Activated naive CD4-positive, alpha-beta T cell (primary cell): ENCODE measurements at places on chromosomes 6 and 20.

DNA sequence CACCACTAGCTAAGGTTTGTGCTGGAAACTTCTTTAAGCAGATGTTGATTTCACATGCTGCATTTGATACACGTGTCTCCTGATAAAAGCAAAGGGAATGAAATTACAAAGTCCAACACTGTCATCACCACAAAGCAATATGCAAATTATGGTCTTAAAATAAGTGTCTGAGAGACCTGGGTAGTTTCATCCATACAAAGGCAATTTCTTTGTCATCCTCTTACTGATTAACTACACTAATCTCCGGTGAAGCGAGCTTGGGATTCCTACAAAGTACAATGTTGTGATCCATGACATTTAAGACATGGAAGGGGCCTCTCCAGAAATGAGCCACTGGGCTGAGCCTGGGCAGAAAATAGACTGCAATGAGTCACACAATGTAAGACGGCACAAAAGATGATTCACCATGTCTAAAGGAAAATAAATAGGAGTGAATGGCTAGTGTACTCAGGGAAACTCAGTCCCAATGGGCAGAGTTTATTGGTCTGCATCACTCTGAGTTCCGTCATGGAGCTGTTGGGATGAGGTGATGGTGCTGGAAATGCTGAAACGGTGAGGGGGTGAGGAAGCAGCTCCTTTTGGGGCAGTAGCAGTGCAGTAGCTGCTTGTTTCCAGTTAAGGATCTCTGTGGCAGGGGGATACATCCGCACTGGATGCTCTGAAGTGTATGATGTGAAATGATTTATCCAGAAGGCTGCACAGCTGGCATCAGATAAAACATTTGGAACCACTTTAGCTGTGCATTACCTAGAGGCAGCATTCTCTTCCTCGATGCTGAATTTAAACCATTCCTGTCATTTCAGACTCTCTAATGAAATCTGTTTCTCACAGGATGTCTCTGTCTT lies 103.3 kb downstream of the IBTK start:
- no peak for DNase-seq

DNA sequence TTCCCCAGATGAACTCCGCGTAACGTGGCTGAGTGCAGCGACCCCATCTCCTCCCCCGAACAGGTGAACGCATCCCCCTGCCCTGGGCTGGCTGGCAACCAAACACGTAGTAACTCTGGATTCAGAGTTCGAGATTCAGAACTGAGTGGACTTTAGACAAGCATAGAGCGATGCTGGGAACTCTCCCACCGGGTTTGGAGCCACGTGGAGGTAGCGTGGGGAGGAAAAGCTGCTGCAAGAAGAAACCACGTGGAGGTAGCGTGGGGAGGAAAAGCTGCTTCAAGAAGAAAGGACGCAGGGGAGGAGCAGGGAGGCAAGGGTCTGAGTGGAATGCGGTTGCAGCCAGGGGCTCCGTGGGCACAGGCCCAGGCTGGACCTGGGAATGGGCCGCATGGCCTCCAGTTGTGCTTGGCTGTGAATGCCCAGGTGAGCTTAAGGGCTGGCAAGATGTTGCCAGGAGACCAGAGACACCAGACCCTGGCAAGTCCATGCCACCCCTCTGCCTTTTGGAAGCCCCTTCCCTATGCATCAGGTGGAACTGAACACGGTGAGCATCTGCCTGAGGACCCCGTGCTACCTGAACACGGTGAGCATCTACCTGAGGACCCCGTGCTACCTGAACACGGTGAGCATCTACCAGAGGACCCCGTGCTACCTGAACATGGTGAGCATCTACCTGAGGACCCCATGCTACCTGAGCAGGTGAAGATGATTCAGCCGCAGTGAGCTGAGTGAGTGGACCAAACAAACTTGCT lies 118.0 kb upstream of the FRMD1 start:
- no peak for DNase-seq

GRCh38 chr6:48825501-48826151 lies 637.4 kb downstream of the MMUT start:
- DNase-seq = no peak

DNA sequence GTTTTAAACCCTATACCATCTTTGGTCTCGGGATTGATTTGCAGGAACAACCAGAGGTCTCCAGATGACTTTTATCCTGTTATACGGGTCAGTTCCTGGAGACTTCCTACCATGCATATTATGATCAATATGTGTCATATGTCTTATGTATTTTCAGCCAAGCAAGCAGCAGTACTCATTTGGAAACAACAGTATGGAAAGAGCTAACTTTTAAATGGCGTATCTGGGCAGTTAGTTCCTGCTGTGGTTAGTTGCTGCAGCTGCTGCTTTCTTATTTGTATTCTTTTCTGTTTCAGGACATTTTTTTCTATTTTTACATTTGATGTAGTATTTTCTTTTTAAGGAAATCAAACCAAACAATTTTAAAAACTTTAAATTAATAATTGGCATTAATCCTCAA lies 207.5 kb downstream of the MANEA start:
- no peak for DNase-seq

DNA sequence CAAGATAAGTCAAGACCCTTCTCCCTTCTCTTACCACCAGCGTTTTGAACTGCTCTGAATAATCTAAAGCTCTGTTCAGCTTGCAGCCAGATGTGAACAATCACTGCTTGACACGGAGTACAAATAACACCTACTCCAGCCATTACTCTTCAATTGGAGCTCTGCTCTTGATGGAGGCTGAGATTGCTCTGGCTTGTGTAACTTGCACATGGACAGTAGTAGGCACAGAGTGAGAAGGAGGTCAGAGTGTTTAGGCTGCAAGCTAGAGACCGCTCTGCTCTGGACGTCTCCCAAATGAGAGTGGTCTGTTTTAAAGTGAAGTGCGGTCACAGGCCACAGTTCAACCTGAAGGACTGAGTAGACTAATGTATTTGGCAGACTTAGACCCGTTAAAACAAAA lies 158.3 kb downstream of the HDGFL1 start:
- DNase-seq = no peak

- no peak for DNase-seq
Measured at GRCh38 chr6:139475241-139475640, 100.8 kb upstream of the CITED2 start.

- no peak for DNase-seq
Measured at GRCh38 chr20:33568378-33568777, 78.5 kb downstream of the CBFA2T2 start.

GRCh38 chr6:108653949-108654348 lies 93.2 kb downstream of the FOXO3 start:
- DNase-seq = no peak

DNA sequence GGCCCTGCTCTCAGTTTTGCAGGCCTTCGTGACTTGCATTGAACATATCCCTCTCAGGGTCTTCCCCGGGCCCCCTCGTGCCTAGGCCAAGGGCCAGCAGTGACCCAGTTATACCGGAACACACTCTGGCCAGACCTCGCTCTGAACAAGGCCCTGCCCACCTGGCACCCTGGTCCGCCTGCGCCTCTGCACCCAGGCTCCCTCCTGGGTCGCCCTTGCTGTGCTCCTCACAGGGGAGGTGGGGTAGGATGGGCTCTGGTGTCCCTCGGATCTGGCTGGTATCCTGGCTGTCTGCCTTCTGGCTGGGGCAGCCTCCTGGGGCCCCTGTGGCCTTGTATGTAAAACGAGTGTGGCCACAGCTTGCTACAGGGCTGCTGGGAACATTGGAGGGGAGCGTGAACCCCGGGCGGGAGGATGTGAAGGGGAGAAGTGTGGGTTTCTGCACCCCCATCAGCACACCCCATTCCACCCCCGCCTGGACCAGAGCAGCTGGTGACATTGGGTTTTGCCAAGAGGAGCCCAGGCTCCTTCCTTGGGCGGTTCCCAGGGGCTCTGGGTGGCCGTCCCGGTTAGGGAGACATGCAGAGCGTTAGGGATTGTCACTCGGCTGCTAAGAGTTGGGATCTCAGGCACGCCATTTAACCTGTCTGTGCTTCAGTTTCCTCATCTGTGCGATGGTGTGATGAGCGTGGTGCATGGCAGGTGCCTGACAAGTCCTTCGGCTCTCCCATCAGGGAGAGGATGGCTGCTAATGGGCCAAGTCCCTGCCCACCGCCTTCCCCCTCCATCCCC lies 17.5 kb downstream of the SRC start:
- no peak for DNase-seq

DNA sequence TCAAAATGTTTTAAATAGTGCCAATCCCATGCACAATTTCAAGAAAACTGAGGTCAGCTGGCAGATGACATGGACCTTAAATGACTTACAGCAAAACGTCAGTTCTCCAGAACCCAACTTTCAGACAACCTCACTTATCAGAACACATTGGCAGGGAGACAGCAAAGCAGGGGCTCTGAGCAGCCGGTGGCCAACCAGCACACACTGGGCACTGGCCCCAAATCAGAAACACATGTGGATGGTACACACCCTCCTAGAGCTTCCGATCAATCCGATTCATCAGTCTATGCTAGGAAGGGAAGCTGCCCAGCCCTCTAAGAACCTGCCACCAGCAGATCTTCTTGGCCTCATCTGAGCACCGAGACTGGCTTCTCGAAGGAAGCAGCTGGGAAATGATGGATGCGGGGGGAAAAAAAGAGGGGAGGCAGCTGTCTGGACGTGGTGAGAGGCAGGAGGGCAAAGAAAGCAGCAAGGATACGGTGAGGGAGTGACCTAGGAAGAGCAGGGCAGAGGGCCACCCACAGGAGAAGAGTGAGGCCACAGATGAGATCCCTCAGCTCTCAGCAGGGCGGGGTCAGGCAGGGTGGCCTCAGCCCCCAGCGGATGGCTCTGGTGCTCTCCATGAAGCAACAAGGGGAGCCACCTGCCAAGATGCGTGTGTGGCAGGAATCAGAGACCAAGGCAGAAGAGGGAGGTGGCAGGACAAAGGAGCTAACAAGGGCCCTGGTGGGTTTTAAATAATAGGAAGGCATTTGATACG lies 32.9 kb downstream of the TAF4 start:
- no peak for DNase-seq

DNA sequence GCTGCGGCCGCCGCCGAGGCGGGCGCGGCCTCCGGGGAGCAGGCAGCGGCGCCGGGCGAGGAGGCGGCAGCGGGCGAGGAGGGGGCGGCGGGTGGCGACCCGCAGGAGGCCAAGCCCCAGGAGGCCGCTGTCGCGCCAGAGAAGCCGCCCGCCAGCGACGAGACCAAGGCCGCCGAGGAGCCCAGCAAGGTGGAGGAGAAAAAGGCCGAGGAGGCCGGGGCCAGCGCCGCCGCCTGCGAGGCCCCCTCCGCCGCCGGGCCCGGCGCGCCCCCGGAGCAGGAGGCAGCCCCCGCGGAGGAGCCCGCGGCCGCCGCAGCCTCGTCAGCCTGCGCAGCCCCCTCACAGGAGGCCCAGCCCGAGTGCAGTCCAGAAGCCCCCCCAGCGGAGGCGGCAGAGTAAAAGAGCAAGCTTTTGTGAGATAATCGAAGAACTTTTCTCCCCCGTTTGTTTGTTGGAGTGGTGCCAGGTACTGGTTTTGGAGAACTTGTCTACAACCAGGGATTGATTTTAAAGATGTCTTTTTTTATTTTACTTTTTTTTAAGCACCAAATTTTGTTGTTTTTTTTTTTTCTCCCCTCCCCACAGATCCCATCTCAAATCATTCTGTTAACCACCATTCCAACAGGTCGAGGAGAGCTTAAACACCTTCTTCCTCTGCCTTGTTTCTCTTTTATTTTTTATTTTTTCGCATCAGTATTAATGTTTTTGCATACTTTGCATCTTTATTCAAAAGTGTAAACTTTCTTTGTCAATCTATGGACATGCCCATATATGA lies 3.2 kb downstream of the MARCKS start:
- no peak for DNase-seq

DNA sequence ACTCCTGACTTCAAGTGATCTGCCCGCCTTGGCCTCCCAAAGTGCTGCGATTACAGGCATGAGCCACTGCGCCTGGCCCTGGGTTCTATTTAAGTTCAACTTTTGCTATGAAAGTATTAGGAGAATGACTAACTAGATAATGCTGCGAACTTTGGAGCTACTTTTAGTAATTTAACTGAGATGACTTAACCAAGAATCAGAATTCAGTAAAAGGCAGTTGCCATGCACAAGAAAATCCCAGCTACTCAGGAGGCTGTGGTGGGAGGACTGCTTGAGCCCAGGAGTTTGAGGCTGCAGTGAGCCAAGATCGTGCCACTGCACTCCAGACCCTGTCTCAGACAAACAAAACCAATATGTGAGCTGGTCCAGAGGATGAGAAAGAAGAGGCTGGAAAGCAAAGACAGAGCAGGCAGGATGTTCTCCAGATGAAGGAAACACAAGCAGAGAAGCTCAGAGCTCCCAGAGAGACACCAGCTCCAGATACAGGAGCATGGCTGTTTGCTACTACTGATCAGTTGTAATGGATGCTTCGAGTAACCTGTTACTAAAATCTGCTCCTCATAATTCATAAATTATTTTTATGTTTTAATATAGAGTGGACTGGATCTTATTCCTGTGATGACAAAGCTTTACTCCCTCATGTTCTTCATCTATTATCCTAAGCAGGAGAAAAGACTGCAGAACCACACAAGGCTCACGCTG lies 23.9 kb downstream of the ZNF217 start:
- DNase-seq = no peak

- no peak for DNase-seq
Measured at GRCh38 chr20:2701671-2702081, 9.1 kb downstream of the EBF4 start.

DNA sequence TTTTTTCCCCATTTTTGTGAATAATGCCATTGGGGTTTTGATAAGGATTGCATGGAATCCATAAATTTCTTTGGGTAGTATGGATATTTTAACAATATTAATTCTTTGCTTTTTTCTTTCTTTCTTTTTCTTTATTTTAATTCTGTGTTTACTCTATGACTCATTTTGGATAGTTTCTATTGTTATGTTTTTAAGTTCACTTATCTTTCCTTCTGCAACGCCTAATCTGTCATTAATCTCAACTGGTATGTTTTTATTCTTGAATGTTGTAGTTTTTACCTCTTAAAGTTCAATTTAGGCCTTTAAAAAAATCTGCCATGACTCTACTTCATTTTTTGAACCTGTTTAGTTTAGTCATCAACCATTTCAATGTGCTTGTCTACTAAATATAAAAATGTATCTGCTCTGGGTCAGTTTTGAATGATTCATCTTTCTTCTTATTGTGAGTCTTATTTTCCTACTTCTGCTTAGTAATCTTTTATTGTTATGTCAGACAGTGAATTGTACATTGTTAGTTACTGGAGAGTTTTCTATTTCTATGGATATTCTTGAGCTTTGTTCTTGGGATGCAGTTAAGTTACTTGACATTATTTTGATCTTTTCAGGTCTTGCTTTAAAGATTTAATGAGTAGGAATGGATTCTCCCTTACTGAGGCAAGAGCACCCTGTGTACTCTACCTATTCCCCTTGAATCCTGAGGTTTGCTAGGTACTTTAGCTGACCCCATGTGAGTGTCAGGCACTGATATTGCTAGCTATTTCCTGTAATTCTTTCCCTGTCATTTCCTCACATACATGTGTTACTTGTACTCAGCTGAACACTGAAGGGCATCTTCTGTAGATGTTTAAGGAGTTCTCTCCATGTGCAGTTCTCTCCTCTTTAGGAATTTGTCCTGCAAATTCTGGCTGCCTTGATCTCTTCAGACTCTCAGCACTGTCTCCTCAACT lies 104.2 kb downstream of the TFAP2B start:
- no peak for DNase-seq

- DNase-seq = no peak
Measured at GRCh38 chr6:21199262-21199661, 394.3 kb upstream of the SOX4 start.
